Inflammatory macrophage treated with lipopolysaccharide for 1 hour (primary cell): ENCODE measurements at places on chromosomes 5 and 9.

DNA sequence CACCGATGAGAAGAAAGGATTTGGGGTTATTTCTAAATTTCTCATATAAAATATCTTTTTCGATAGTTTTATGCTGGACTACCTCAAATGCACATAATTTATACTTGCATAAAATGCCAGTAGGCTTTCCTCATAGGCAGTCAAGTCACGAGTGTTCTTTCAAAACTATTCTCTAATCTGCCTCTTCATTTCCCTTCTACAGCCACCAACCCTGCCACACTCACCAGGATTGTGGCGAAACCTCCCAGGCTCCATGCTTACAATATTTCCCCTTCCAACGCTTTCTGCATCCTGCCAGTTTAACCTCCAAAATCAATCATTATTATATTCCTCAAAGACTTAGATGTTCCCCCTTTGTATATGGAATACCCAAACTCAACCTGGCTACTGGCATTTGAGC, 65.4 kb downstream of the FRMD3 start:
- DNase-seq = peak; percentile 89

GRCh38 chr9:87593359-87593980, 95.8 kb downstream of the DAPK1 start:
- peak; percentile 67 for DNase-seq

DNA sequence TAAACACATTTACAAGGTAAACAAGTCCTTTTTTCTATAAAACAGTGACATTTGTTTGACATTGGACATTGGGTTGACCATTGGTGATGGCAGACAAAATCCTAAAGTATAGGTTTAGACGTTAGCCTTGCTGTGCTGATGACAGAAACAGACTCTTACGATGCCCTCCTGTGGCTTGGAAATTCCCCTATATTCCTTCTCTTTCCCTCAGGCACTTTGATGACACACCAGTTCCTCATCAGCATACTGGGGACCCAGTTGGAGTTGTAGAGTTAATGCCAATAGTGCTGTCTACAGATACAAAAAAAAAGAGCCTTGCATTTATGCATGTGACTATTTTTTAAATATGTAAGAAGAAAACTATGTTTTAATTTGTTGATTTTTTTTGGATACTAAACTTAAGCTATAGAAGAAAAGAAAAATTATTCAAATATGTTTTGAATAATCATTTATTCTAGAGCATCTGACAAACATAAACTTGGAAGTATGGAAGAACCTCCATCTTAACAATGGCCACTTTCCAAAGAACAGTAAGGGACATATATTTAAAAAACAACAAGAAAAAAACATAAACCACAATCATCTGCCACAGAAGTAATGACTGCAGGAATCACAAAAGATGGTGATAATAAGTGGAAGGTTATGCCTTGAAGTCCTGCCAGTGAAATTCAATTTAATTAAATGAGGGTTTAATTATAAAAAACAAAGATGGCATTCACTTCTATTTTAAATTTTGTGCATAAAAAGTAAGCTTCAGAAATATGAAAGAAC, 75.6 kb upstream of the SNCAIP start:
- DNase-seq = no peak

- no peak for DNase-seq
Observed at GRCh38 chr5:176427971-176428370, 11.6 kb upstream of the CLTB start.

DNA sequence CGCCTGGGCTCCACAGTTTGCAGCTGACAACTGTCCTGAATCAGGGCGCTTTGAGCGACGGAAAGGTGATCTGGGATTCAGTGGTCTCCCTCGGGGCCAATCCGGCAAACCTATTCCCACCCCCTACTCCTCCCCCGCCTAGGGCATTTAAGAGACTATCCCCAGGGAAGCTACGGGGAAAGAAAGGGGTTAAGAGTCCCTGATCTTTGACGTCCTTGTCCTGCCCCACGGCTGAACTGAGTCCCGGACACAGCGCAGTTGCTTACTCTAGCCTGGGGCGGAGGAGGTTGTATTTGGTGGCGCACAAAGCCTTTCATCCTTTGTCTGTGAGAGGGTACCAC, 3.4 kb downstream of the RORB start:
- DNase-seq = no peak

GRCh38 chr5:111511831-111512374, 432 bp downstream of the STARD4 start:
- no peak for DNase-seq

DNA sequence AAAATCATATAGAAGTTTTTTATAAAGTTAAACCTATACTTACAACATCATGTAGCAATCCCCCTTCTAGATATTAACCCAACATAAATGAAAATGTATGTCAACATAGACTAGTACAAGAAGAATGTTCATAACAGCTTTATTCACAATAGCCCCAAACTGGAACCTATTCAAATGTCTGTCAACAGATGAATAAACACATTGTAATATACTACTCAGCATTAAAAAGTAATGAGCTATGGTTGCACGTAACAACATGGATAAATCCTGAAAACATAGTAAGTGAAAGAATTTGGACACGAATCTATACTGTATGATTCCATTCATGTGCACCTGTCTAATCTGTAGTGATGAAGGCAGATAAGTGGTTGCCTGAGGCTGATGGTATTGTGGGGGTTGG, 73.9 kb downstream of the CSNK1G3 start:
- no peak for DNase-seq

DNA sequence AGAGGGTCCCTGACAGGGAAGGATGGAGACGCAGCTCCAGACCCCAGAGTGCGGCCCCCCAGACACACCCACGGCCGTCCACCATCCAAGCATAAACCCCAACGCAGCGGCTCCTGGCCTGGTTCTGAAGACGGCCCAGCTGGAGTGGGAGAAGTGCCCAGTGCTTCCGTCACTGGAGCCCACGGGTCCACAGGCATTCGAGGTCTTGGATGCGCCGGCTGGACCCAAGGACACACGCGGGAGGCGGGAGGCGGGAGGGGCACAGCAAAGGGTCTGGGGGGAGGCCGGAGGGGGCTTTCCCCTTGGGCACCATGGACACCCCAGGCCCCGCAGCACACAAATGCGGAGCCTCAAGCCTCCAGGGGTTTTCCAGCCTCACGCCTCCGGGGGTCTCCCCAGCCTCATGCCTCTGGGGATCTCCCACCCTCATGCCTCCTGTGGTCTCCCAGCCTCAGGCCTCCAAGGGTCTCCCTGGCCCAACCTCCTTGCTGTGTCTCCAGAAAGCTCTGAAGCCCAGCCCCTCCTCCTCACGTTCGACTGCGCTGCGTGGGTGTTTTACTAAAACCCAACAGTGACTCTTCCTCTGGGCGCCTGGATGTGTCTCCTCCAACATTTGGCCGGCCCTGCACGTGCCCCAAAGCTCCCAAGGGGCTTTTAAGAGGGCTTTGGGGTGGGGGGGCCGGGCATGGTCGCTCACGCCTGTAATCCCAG, 15.2 kb downstream of the EXD3 start:
- DNase-seq = no peak

DNA sequence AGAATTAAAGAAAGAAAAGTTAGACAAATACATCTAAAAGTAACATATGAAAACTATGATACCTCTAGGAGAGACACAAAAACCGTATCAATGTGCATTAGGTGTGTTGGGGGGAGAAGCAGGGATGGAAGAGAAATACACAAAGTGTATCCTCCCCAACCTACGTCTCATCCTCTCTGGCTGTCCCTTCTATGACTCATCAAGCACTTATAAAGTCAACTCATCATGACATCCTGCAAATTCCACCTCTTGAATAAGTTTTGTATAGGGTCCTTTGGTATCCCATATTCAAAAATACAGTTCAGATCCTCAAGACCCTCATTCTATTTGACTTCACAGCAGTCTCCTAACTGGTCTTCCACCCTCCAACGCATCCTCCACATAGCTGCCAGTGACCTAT, 917.6 kb upstream of the DMAC1 start:
- DNase-seq = no peak

DNA sequence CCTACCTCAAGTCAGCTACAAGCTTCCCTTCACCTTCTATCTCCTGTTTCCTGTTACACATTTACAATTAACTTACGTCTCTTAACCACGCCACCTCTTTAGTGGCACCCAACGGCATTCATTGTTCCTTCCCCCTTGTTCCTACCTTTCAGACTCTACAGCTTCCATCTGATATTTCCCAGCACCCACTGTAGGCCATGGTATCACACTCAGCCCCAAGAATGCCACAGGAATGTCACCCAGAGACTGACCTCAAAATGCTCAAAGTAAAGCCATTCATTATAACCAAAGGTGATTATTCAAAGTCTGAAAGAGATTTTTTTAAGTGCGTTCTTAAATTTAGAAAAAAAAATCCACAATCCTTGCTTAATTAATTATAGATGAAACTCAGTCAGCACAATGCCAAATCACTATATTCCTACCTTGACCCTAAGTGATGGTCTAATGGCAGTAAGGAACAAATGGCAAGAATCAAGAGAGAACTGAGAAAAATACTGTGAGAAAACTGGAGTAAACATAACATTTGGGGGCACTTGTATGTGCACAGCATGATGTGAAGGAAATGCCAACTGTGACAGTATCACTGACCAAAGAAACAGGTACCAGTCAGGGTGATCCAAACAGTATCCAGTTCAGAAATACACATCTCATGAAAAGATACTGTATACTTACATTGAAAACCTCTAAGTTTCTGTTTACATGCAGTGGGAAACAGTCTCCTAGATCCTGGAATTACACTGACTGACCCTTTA, 52.1 kb downstream of the CTNND2 start:
- no peak for DNase-seq

DNA sequence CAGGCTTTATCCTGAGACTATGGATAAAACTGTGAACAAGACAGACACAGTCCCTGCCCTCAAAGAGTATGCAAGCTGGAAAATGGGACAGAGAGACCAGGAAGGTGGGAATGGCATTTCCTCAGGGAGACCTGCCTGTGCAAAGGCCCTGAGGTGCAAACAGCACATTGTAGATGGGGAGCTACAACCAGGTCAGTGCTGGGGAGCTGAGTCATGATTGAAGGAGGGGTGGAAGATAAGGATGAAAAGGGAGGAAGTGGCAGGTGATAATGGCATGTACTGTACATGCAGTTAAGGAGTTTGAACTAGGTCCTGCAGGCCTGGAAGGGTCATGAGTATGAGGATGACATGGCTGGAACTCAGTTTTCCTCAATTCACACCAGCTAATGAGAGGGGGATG, 75.5 kb upstream of the BOD1 start:
- no peak for DNase-seq

DNA sequence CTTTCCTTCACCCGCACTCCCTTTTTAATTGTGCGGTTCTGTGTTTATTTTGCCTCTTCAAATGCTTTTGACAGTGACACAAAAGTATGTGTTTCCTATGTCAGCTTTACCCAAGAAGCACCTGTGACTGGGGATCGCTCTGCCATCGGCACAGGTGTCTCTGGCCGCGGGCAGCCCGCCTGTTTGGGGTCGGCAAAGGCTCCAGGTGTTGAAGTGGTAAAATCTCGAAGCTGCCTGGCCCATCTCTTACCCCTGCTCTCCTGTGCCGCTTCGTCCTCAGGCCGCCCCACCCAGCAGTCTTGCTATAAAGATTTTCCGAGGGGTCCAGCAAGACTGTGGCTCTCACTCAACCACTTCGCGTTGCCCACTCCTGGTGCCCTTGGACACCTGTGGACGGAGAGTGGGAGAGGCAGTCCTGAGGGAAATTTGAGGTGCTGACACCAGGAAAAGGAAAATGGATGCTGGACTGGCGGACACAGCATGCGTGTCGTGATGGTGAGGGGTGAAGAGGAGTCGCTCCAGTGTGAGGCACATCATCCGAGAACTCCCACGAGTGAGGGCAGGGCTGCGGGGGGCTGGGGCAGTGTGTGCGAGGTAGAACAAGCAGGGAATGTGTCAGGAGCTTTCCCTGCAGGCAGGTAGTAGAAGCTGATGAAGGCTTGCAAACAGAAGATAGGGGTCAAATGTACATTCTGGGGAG, 29.1 kb upstream of the CEP72 start:
- no peak for DNase-seq

- DNase-seq = no peak
Observed at GRCh38 chr9:12060811-12061210, 632.4 kb upstream of the TYRP1 start.

GRCh38 chr5:8585230-8586018, 716.5 kb downstream of the MTRR start:
- no peak for DNase-seq

DNA sequence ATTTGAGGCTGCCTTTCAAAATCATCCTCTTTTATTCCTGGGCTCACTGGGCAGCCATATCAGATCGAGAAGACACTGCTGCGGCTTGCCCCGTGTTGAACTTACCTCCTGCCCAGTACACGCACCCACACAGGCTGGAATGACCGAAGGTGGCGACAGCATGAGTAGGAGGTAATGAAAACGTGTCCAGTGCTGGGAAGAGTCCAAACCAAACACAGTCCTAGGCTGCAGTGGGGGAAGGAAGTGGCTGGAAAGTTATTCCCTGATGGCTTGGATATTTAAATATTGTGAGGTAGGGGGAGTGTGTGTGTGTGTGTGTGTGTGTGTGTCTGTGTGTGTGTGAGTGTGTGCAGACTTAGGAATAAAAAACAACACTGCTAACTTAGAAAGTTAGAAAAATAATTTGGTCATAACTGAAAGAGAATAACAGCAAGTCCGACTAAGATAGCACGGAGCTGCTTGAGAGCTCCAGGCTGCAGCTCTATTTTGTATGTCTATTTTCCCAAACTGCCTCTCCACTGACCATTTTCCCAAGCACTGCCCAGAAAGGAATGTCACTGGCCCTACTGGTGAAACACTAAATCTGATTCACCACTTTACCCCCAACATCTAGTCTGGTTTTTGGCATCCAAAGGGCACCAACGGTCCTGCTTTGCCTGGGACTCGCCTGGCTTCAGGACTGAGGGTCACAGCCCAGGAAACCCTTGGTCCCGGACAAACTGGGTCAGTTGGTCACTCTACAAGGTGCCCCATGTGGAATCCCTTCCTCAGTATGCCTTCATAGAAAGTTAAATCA, 41.2 kb downstream of the ANKH start:
- DNase-seq = no peak

DNA sequence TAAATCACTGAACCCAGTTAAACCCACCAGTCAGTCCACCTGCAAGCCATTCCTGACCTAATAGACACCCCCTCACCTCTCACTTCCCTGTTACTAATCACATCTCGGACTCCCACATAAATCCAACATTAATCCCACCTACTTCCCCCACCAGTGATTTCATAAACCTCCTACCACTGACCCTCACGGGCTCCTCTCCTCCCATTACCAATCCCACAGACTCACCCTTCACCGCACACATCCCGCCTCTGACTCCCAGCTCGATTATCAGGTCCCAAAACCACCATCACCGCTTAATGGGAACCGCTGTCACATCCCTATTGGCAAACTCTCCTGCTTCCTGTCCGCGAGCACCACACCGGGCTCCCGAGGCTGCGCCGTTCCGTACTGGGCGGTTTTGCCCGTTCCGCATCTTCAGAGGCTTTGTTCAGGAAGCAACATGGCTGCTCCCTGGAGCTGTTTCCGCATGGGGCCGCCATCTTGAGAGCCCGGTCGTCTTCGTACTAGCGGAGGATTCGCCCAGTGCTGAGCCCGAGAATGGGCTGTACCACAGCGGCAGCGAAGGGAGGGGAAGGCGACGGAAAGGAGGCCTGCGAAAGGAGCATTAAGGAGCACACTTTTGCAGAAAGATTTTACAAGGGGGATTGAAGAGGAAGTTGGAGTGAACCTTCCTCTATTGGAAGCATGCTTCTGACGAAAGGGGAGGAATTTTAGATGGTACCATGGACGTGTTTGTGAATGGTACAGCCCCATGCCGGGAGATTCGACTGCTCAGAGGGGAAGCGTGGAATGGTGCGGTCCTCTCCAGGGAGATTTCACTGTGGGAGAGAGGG, at the start of gene ZNF300:
Gene ZNF300 (minus strand): TSS at position 502 of the 833 bp plus-strand sequence. CDS start 1,825 bp downstream, outside the sequence.
- peak; percentile 74 for DNase-seq

GRCh38 chr9:97237951-97238889, 69.2 kb upstream of the CCDC180 start:
- DNase-seq = peak; percentile 72

- peak; percentile 21 for DNase-seq
Observed at GRCh38 chr9:133787754-133788025, 49.5 kb upstream of the SARDH start.
